ENCODE measurements at places on chromosomes 7 and 10.

GRCh38 chr7:158027646-158028045 lies 560.0 kb downstream of the PTPRN2 start:
- DNase-seq: no peak

DNA sequence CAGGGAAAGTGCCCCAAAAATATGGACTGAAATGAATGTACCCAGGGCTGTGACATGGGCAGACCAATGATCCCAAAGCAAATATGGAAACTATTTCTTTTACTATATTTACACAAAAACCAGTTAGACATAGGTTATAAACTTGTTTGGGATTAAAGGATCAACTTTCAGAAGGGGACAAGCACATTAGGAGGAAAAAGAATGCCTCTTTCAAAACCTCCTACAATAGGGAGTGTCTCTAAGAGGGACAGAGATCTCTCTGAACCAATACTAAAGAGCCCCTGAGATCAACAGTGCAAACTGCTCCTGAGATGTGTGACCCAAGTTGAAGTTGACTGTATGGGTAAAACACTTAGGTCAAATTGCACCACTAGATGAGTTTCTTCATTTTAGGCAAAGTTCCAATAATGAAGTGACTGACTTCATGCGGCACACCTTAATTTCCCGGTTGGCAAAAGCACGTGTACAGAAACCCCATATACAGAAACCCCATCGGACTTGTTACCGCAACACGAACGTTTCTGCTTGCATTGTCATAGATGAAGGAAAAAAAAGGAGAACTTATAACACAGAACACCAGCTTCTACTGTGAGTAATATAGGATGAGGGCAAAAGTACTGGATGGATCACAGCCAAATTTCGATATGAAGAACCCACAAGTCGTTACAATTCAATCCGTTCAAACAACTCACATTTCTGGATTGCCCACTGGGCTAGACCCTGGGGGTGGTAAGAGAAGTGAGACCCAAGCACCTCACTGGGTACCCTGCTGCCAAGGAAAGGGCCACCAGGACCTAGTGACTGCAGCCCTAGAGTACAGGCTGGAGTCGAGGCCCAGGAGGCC lies 4.3 kb downstream of the SVIL start:
- no peak for DNase-seq

DNA sequence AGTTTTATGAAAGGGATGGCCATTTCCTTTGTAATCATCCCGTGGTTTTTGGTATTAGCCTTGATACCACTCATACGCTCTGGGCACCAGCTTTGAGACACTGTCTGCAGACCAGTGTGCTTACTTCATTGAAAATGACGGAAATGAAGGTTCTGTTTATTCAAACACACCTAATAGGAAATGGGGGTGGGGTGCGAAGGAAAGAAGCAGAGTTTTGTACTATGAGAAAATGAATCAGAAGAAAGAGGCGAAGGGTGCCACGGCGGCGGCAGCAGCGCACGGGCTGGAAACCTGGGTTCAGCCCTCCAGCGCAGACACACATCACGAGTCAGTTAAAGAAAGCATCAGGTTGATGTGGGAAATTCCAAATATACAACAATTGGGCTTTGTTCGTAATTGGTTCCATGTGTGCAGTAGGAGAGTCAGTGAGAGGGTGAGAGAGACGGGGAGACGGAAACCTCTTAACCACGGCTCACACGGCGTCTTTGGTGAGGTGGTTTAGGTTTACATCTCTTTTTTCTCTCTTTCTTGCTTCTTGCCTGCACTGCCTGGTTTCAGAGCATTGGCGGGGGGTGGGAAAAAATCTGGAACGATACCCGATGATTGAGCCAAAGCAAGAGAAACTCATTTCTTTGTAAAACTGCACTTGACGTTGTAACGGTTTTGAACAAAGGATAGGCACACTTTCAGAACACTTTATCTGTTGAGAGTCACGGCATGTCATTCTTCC lies 321.2 kb downstream of the FRMD4A start:
- DNase-seq: peak; percentile 34

GRCh38 chr7:88347090-88347489 lies 40.4 kb upstream of the STEAP4 start:
- no peak for DNase-seq

DNA sequence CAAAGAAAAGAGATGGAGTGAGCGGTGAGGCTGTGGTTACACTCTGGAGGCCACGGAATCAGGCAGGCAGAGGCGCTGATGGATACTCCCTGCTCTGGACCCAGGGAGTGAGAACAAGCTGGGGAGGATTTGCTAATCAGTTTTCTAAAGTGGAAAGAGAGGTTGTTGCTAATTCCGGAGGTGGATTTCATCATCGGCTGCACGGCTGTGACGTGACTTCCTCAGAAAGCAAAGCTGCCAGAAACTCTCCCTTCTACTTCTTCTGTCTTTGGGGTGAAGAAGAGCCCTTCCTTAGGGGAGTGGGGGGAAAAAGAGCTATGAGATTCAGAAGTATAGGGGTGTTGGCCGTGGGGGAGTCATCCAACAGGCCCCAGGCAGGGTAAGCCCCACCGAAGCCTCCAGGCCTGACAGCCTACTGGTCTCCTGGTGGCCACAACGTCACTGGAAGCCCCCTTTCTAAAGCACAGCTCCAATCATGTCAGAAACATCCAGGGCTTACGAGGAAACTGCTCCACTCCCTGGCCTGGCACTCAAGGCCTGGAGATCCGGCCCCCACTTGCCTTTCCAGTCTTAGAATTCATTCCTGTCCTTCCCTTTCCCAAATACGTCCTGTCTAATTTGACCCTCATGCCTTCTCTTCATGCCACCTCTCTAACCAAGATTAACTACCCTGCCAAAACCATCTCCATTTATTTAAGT lies 114.5 kb downstream of the HIP1 start:
- DNase-seq: no peak

DNA sequence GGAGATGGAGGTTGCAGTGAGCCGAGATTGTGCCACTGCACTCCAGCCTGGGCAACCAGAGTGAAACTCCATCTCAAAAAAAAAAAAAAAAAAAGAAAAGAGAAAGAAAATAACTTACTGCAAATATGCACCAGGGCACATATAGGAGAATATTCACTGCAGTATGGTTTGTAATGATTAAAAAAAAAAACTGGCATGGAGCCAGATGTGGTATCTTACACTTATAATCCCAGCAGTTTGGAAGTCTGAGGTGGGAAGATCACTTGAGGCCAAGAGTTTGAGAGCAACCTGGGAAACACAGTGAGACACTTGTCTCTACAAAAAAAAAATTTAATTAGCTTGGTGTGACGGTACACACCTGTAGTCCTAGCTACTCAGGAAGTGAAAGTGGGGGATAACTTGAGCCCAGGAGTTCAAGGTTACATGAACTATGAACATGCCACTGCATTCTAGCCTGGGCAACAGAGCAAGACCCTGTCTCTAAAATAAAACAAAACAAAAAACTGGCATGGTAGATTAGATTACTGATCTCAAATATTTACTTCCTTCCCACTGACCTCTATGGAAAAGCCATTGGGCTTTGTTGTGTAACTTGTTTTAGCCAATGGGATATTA lies 85.6 kb downstream of the MICU1 start:
- no peak for DNase-seq

DNA sequence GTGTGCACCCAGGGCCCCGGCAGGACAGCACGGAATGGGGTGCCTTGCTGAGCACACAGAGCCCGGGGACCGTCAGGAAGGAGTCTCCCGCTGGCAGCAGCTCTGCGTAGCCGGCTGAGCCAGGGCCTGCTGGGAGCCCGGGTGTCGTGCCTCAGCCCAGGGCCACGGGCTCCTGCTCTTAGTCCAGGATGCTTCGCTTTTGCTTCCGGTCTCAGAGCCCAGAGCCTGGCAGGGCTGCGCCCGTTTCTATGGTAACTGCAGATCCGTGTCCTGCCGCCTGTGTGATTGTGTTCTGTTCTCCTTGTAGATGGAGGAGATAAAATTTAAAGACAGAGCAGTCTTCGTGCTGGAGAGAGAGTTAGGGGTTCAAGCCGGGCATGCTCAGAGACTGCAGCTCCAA lies 53.7 kb upstream of the DPYSL4 start:
- DNase-seq: no peak

GRCh38 chr10:132849546-132850031 lies 63.6 kb upstream of the NKX6-2 start:
- no peak for DNase-seq

GRCh38 chr10:8051851-8052257 lies 2.6 kb upstream of the GATA3 start:
- DNase-seq: no peak

- no peak for DNase-seq
These were observed 20.2 kb upstream of the SRPK2 start for GRCh38 chr7:105408791-105409410.

- no peak for DNase-seq
These were observed 23.4 kb upstream of the NME8 start for GRCh38 chr7:37825038-37825437.

DNA sequence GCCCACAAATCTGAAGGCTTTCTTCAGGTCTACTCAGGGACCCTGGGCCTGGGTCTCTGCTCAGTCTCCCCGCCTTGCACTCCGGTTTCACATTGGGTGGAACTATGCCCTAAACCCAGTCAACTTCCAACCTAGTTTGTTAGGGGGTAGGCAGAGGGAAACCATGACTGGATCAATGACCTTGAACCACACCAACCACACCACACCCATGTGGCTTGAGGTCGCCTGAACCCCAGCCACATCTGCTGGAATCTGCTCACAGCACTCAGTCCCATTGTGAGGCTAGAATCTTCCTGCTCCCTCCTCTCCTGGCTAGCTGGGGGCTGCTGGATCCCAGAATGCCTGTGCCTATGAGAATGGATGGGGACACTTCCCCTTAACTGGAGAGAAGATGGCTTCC lies 17.9 kb downstream of the RFC2 start:
- no peak for DNase-seq

- peak; percentile 60 for DNase-seq
These were observed 32.8 kb downstream of the TMEM130 start for GRCh38 chr7:98836811-98837629.

DNA sequence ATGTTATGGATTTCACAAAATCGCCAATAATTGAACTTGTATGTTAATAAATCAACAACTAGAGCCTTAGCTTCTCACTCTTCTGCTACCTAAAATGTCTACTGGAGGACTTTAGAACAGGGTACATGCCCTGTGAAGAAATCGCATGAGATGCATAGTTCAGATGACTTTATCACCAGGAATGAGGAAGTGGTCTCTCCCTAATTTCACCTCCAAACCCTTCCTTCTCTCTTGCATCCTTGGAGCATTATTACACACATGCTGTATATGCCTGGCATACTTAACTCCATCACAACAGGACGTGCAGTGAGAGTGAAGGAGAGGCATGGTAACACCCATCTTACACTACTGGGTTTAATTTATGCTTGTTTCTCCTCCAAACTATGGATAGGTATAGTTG lies 27.8 kb downstream of the RHEB start:
- peak; percentile 95 for DNase-seq

GRCh38 chr10:125774581-125775191 lies 935 bp downstream of the MMP21 start:
- no peak for DNase-seq

DNA sequence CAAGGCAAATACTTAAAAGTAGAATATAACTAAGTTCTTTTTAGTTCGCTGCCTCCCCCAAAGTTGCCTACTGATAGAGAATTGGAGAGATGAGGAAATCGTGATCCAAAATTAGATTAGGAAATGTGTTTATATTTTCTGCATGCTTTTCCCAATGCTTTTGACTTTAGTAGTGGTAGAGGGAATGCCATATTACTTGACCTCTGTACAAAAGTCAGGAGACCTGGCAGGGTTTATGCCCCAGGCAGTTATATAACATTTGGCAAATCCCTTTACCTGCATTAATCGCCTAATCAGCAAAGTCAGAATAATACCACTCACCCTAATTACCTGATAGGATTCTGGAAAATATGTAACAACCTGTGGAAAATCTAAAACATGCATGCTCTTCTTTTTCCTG lies 142.9 kb downstream of the ANKRD30A start:
- no peak for DNase-seq

- DNase-seq: no peak
These were observed 163.6 kb upstream of the HPS1 start for GRCh38 chr10:98610301-98610700.

- no peak for DNase-seq
These were observed 140.2 kb upstream of the PRPS1L1 start for GRCh38 chr7:18167815-18168214.

- DNase-seq: no peak
These were observed 154.2 kb downstream of the SEMA3A start for GRCh38 chr7:84040355-84040754.

DNA sequence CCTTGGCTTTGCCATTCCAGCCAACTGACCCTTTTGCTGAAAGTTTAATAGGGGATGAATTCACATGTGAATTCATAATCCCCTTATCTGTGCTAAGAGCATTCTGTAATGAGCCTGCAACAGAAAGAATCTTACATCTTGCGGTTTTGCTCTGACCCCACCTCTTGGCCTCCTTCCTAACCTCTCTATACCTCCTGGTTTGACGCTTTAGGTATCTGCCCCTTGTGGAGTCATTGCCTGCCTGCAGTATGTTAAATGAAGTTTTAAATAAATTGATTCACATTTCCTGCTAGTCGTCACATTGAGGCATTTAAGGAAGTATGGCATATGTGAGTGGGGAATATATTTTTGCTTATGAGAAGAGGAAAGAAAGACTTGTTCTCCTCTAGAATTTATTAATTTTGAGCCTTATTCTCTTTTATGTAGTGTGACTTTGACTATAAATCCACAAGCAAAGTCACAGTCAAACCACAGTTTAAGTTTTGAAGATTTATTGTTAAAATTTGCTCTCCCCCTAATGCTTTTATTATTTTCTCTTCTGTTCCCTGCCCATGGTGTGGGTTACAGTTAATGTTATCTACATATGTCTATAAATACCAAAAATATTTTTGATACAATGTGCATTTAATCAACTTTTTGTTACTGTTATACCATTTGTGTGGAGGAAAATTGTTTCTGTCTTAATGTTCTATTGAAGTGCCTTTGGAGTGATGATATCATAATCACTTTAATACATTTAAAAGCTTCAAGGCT lies 60.9 kb downstream of the LRMDA start:
- no peak for DNase-seq

DNA sequence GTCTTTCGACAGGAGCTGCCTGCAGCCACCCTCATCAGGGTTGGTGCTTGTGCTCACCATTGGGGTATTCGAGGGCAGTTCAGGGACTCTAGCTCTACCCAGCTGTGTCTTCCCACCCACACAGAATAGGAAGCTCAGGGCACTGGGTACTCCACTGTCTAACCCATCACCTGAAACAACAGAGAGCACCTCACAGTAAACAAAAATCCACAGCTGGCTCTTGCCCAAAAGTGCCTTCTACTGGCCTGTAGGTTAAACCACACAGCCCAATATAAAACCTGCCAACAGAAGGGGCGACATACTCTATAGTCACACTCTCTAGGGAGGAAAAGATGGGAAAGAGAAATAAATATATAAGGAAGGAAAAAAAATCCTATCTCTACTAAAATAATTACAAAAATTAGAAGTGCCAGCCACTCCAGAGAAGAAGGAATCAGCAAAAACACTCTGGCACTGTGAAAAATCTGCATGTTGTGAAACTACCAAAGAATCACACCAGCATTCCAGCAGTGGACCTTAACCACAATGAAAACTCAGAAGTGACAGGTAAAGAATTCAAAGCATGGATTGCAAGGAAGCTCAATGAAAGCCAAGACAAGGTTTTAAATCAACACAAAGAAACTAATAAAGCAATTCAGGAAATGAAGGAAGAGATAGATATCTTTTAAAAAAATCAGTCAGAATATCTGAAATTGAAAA lies 110.0 kb downstream of the HGF start:
- DNase-seq: no peak
